ENCODE measurements at places on chromosomes 2 and 18.

- DNase-seq = peak; percentile 1
Measured at GRCh38 chr18:34122724-34123334, 101.9 kb downstream of the NOL4 start.

- no peak for DNase-seq
Measured at GRCh38 chr2:209976698-209977385, 25.6 kb upstream of the RPE start.

- DNase-seq = no peak
Measured at GRCh38 chr2:106866641-106867040, 19.3 kb downstream of the ST6GAL2 start.

DNA sequence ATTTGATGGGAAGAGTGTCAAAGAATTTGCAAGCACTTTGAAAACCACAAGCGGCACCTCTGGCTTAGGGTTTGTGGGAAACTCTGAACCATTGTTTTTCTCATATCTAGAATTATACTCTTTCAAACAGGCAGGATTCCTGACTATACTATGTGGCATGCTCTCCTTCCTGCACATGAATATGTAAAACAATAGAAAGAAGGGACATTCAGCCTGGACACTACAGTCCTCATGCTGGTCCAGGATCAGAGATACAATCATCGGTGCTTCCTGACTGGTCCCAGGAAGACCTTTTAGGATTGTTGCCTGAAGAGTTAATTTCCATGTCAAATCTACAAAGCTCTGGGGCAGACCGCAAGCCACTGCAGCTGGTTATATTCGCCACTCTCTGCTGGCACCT, 55.7 kb upstream of the RASGRP3 start:
- DNase-seq = no peak

DNA sequence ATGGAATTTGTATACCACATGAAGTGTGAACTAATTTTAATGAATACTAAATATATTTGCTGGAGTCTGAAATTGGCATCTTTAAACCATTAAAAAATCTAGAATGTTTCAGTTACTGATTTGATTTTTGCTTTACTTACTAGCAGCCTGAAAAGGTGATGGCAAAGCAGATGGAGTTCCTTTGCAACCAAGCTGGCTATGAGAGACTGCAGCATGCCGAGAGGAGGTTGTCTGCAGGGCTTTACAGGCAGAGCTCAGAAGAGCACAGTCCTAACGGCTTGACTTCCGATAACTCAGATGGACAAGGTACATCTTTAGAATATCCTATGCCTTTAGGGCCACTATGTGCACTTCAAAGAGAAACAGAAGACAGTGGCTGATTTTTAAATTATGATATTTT, 36.5 kb downstream of the NAB1 start:
- no peak for DNase-seq

DNA sequence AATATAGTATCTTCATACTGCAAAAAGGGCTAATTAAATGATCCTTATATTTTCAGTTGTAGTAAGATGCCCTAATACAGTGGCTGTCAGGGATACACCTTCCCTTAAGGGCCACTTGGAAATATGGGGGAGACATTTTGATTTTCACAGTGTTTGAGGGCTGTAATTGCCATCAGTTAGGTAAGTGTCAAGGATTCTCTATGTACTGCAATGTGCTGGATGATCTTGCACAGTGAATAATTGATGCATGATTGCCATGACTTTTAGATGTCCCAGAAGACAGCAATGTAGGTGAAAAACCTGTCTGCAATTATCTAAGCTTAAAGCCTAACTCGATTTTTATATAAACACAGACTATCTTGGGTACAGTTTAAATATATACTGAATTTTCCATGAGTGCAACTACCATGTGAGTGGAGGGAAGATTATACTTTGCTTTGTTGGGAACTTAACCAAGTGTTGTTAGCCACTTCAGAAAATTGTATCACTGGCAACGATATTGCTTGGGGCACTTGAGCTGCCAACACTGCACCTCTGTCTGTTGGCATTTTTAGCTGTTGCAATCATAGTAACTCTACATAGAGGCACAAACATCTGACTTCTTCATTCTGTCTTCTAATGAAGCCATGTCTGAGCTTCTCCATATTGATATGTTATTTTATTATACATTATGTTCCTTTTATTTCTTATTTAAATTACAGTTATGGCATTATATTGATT, 45.2 kb downstream of the MAIP1 start:
- DNase-seq = no peak

DNA sequence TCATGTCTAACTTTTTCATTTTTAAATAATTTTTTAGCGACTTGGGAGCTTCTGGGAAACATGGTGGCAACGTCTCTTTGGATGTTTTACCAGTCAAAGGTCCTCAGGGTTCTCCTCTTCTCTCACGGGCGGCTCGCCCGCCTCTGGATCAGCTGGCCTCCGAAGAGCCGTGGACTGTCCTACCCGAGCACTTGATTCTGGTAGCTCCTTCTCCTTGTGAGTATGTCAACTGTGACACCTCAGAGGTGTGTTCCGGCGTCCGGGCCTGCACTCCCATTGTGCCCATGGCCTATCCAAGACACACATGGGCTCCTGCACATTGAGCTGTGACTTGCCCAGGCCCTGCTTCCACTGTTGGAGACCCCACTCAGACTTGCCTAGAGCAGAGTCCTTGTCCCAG, 104.3 kb downstream of the CEP192 start:
- DNase-seq = no peak

- no peak for DNase-seq
Measured at GRCh38 chr2:101307950-101308431, 510 bp downstream of the RNF149 start.

DNA sequence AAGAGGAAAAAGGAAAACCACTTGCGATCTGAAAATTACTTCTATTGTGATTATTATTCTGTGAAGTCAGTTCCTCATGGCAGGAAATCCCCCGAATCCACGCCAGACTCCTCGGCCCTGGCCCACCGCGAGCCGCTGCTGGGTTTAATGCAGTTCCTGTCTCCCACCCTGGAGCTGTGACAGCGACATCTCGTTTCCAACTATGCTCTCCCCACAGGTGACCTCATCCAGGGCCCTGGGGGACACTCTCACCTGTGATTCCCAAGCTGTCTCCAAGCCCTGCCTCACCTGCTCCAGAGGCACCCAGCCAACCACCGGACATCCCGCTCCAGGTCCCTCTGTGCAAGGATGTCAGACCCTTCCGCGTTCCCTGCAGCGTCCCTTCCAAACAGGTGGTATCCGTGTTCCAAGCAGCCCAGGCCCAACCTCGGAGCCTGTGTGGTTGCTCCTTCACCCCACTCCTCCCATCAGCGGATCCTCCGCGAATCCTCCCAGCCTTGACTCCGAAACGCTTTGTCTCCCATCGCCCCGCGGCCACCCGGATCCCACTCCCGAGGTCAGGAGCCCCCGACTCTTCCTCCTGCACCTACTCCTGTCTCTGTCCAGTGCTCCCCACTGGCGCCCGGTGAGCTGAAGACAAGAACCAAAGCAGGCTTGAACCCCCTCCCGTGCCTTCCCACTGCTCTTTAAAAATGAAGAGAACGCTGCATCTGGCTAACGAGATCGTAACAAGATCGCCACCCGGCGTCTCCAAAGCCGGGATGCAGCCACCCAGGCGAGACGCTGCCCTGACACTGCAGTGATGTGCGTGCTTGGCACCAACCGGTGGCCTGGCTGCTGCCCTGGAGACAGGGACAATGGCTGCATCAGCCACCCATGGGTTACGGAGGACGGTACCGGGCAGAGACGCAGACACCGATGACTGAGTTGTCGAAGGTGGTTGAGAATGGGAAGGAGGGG, 96.5 kb downstream of the NDUFA10 start:
- DNase-seq = no peak

- DNase-seq = no peak
Measured at GRCh38 chr2:222609381-222609780, 46.5 kb downstream of the FARSB start.
